ENCODE measurements at places on chromosomes 4 and X. TPM values are rescaled to one million over a fixed set of nuclear protein-coding genes. Genes with fewer than 3 reads are reported as not detected.

The ADH1C gene
- 41.6 TPM for total RNA-seq

The CTAG2 gene
- not detected for total RNA-seq

The DUSP21 gene
- not detected for total RNA-seq

The CFAP47 gene
- total RNA-seq, result 0.17 TPM

The EDA gene
- 8.4 TPM for total RNA-seq

The VCX2 gene
- total RNA-seq, result not detected

The UGT8 gene
- 72.8 TPM for total RNA-seq

The KIAA1210 gene
- total RNA-seq, result not detected

The ATOH1 gene
- total RNA-seq, result not detected

The CT83 gene
- not detected for total RNA-seq

The COX18 gene
- total RNA-seq, result 13.8 TPM

The HSD17B13 gene
- 0.95 TPM for total RNA-seq
